GM04504 (cell line): ENCODE measurements at places on chromosomes 5 and 9.

DNA sequence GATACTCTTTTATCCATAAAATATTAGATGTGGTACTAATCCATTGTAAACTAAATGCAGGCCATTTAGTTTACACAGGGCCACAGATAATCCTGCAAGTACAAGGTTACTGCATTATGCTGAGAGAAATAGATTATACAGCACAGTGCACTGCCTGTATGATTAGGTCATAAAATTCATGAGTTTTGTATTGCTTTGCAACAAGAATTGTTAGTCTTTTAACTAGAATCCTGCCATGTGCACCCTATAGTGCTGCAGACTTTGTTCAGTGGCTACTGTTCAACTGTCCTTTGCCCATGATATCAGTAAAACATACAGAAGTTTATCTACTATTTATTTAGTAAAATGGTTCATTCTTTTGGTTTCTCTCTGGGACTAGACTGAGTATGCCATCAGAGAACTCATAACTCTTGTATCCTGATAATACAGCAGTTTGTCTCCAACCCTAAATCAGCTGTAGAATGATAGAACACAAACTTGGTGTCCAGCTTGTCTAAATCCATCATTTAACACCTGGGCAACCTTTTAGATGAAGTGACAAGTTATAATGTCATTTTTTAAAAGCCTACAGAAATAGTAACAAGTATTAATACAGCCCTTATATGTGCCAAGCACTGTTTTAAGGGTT is 291.2 kb downstream of the TMEM167A start:
- DNase-seq: no peak

- DNase-seq: no peak
Observed at GRCh38 chr5:148014276-148014675, 49.5 kb upstream of the SPINK5 start.

GRCh38 chr9:19976226-19976625 is 187.4 kb upstream of the SLC24A2 start:
- DNase-seq: no peak

GRCh38 chr9:96177005-96177718 is 124.8 kb downstream of the HSD17B3 start:
- DNase-seq: no peak

- no peak for DNase-seq
Observed at GRCh38 chr5:90437663-90438062, 28.1 kb upstream of the CETN3 start.

DNA sequence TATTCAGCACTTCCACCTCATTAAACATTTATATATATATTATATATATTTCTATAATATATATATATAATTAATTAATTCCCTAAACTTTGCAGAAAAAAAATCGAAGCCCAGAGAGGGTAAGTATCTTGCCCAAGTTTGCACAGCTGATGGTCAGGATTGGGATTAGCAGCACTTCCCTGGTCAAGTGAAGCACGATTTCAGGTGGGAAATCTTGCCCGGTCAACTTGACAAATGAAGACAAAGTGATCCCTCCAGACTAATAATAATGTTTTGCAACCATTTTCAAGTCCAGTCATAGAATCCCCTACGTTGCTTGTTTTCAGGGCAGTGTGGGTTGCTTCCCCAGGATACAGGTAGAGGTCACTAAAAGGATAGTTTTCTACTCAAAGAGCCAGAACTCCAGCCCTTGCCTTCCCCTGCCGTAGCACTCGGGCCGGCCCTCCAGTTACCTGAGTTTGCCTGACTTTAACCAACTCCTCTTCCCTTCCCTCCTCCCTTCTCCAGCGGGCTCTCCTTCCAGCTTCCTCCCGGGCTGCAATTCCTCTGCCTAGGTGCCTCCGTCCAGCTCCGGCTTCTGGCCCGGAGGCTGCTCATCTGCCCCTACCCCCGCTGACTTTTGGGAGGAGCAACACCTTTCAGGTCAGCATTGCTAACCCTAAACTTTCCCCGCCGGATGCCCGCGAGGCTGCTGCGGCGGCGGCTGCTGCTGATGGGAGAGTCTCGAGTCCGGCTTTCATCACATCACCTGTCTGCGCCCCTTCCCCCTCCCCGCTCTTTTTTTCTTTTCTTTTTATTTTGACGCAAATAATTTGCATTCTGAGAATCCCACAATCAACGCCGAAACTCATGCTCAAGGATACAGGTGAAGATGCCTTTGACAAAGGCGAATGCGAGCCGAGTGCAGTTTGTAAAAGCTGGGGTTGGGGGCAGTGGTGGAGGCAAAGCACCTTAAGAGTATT is 930 bp downstream of the PRLR start:
- DNase-seq: no peak

DNA sequence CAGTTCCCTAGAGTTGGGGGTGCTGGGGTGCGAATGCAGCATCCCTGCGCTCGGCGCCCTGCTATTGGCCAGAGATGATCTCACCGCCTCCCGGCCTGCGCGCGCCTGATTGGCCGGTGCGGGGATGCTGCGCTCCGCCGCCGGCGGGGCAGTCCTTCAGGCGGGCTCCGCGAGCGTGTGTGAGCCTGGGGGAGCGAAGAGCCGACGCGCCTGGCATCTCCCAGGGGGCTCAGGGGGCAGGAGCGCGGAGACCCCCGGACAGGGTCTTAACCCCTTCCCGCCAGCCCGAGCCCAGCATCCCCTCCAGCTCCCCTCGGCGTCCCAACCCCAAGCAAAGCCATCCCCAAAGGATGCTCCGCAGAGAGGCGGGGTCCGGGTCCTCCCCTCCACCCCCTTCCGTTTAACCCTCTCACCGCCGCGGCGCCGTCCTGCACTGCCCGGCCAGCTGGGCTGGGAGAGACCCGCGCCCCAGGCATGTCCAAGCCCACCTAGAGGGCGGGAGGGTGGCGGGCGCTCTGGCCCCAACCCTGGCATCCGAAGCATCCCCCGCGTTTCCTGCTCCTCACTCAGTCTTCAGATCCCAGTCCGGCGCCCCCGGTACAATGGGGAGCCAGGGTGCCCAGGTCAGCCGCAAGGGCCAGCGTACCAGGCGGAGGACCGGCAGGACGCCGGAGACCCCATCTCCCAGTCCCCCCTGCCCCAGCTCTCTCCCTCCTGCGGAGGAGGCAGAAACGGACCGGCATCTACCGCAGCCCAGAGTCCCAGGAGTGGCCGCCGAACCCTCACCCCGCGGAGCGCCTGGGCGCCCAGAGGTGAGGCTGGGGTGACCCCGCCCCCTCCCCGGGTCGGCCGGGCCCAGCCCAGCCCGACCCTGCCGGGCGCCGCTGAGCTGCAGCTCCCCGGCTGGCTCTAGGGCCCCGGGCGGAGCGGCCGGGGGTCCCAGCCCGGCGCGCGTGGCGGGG is 19.3 kb upstream of the TOR2A start:
- no peak for DNase-seq

GRCh38 chr5:127700237-127700766 is 2.9 kb upstream of the CCDC192 start:
- DNase-seq: no peak

DNA sequence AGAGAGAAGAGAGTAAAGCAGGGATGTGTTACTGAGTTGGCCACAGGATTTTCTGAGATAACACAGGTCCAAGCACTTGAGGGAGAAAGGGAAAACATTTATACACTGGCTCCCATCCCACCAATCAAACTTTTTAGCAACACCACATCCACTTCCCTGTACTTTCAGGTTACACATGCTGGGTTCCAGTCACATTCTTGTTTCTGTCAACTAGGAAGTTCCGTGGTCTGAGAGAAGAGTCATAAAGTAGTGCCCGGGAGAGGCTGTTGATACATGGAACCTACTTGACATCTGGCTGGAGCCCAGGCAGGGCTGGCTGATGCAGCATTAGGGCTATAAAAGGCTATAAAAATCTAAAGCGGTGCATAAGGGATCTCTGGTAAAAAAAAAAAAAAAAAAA is 473.9 kb upstream of the COX7C start:
- DNase-seq: no peak

DNA sequence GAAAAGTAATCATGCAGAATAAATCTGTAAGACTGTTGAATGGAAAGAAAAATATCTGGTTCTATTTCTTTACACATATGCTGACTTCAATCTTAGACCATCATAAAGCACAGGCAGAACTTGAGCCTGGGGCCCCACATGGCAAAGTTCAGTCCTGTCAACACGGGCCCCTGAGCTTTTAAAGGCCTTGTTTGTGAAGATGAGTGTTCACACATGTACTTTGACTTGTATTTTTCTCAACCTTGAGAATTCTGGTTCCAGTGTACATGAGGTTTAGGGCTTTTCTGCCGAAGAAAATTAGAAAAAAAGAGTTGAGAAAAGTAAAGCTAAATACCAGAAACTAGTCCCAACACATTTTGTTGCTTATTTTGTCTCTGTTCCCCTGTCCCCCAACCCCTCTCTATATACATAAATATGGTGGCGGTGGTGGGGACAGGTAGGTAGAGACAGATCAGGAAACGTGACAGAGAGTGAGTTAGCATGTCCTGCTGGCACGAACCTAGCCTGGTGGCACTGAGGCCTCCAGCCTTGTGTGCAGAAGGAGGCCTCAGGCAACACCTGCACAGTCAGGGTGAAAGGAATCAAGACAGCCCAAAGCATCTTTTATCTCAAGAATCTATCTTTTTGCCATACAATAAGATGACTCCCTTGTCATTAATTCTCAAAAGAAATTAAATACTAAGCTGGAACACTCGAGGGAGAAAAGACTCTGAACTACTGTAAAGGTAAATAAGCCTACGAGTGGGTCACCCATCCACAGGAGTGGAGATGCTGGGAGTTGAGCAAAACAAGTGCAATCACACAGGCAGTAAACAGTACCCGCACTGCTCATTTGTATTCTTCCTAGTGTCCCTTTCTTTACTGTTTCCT is 22.9 kb downstream of the LIFR start:
- DNase-seq: no peak

DNA sequence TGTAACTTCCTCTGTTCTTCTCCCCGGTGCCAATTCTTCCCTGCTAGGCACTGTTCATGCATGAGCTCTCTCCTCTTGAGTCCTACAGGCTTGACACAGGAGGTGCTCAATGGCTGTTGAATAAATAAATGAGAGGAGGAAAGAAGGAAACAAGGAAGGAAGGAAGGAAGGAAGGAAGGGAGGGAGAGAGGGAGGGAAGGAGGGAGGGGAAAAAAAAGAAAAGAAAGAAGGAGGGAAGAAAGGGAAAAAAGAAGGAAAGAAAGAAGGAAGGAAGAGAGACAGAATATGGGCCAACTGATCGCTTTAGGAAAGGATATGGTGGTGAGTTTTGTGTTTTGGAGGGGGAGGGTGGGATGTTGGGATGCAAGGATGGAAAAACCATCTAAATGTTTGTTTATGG is 6.4 kb downstream of the KCNMB1 start:
- DNase-seq: no peak

- DNase-seq: no peak
Observed at GRCh38 chr9:122347348-122348287, 23.2 kb upstream of the PTGS1 start.

DNA sequence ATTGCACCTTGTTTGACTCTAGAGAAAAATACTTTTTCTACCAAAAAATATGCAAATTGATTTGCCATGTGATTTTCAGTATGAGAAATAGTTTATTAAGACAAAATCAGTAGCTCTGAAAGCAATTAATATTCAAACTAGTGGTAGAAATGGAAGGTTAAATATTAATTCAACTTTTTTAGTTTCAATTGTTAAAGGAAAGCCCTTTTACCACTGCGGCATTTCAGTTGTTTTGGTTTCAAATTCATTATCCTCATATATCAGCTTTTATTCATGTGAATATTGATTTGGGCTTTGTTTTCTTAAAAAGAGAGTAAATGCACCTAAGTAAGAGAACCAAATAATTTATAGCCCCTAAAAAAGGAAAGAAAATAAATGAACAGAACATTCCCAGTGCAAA is 660.6 kb upstream of the CHD1 start:
- no peak for DNase-seq

DNA sequence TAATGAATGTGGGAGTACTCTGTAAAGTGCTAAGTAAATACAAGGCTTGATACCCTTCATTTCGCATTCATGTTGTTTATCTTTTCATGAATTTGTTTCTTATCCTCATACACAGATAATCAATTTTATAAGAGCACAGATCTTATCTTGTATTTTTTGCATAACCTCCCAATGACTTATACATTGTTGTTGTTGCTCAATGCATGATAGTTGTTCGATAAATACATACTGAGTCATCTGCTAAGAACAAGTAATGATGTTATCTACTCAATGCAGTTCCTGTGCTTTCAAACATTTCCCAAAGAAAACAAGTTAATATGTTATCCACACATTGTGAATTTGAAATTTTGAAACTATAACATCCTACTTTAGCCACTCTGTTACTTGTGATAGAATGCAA is 60.7 kb downstream of the TAF11L14 start:
- DNase-seq: no peak

DNA sequence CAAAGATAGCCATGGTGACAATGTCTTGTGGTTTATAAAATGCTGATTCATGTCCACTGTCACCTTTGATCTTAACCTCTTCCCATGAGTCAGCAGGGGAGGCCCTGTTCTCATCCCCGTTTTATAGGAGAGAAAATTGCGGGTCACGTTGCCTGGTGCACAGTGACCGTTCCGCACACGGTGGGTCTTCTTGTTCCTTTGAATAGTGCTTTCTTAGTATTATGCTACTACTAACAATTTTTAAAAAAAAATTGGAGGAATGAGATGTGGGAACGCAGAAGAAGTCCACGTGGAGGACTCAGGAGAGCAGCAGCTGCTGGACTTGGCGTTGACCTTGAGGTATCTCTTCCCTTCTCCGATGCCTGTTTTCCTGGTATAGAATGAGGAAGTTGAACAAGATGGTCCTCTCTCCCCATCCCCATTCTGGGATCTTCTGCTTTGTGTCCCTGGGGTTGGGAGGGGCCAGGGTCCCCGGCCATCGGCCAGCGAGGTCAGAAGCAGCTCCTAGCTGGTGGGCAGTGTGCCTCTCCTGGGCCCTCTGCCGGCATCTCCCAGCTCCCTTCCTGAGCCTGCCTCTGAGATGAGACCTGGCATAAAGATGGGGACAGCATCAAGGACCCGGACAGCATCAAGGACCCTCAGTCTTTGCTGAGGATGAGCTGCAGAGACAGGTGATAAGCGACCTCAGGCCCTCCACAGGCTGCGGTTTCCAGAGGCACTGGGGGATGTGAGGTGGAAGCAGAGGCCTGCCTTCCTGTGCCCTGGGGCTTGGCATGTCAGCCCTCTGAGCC is 143.9 kb downstream of the C9orf50 start:
- no peak for DNase-seq

GRCh38 chr9:123365287-123365880 is 9.4 kb downstream of the CRB2 start:
- DNase-seq: no peak

DNA sequence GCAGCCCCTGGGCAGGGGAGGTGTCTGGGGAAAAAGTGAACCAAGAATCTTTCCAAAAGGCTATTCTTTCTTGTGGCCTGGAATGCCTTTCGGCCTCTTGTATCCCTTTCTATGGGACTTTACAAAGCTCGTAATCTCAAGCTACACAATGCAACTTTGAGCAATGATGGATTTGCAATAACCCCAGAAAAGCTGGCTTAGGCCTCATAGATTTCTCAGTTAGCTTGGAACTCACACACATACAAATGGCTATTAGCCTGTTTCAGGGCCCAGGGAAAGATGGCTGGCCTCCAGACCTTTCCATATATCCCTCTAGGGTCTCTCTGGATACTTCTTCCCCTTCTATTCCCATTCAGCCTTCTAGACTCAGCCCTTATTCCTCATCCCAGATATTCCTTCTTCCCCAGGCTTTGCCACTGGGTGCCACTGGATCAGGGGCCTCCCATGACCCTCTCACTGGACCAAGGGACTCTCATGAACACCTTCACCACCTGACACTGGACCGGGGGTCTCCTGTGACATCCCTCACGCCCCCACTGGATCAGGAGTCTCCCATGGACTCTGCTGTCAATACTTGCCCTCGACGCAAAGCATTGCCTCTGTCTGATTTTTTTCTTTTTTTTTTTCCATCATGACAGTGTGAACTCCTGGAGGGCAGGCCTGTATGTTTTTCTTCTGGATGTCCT is 59.5 kb downstream of the RAD23B start:
- no peak for DNase-seq

GRCh38 chr9:126932871-126933321 is 18.3 kb downstream of the RALGPS1 start:
- DNase-seq: no peak
